MV-4-11 (cell line): ENCODE measurements at places on chromosomes 13 and 19.

- no peak for DNase-seq
Measured at GRCh38 chr13:73661687-73662425, 472.3 kb downstream of the KLF12 start.

GRCh38 chr13:111337741-111338140 lies 17.3 kb downstream of the TEX29 start:
- DNase-seq, result no peak

- no peak for DNase-seq
Measured at GRCh38 chr13:29704648-29705047, 109.2 kb upstream of the SLC7A1 start.

GRCh38 chr13:46906405-46906804 lies 9.6 kb upstream of the HTR2A start:
- DNase-seq, result no peak

- DNase-seq, result no peak
Measured at GRCh38 chr13:64758521-64759244, 2471.5 kb downstream of the PCDH9 start.

DNA sequence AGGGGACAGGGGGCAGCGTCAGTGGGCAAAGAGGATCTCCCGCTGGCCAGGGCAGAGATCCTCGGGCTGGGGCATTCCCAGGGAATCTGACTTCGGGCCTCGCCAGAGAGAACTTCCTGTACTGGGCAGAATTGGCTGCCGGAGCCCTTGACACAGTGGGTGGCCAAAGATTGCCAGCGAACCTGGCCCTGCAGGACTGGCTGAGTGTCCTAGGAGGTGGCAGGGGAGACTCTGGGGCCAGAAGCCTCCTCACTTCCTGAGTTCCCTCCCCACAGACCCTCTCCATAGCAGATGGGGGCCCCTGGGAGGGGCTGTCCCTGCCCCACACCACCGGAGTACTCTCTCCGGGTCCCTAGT lies 19.3 kb downstream of the DPP9 start:
- DNase-seq, result no peak

- no peak for DNase-seq
Measured at GRCh38 chr19:8595651-8596050, 14.9 kb downstream of the ADAMTS10 start.

- DNase-seq, result peak; percentile 42
Measured at GRCh38 chr19:2199215-2199614, 35.5 kb downstream of the DOT1L start.

DNA sequence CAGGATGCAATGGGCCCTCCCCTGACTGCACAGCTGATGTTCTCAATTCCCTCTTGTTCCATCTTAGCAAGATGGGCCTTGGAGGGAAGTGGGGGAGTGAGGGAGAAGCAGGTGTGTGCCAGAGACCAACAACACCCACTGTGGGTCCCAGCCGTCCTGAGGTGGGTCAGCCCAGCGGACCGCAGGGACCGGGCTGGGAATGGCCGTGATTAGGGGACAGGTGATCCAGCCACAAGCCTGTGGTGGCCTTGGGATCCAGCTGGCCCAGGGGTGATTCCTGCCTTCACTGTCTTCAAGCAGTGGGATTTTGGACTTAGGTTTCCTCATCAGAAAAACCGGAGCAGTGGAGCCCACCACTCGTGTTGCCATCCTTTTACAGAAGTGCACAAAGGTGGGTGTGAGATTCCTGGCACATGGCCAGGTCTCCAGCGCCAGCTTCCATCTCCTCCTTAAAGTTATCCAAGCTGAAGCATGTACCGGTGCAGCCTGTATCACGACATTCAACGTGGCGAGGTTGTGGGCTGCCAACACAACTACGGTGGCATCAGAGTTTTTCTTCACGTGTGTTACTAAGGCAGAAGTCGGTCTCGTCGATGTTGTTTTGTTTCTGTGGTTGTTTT lies 9.0 kb upstream of the ATP11A start:
- DNase-seq, result no peak

GRCh38 chr13:108915634-108916512 lies 286.5 kb downstream of the MYO16 start:
- DNase-seq, result peak; percentile 70

- DNase-seq, result no peak
Measured at GRCh38 chr19:58001895-58002369, 688 bp downstream of the ZNF606 start.

- DNase-seq, result peak; percentile 95
Measured at GRCh38 chr19:54451331-54451871, 2.4 kb downstream of the LENG8 start.

GRCh38 chr19:11269408-11269807 lies 7.1 kb upstream of the DOCK6 start:
- no peak for DNase-seq

DNA sequence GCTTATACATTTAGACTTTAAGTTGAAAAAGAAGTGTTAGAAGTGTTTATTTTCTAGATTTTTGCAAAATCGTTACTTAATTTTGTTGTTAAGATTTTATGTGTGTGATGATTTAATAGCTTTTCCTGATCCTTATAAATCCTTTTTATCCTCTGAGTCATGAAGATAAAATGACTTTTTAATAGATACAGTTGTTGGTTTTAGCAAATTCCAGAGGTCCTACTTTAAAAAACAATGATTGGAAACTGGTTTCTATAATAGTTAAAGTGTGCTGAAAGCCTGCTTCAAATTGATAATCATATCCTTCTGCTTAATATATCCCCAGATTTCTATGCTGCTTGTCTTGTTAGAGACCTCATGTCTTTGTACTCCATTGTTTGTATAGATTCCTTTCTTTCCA lies 39.0 kb downstream of the RNASEH2B start:
- no peak for DNase-seq

GRCh38 chr13:24541127-24541475 lies 28.5 kb upstream of the PARP4 start:
- no peak for DNase-seq

- DNase-seq, result no peak
Measured at GRCh38 chr13:44068737-44069136, 189.0 kb downstream of the LACC1 start.

DNA sequence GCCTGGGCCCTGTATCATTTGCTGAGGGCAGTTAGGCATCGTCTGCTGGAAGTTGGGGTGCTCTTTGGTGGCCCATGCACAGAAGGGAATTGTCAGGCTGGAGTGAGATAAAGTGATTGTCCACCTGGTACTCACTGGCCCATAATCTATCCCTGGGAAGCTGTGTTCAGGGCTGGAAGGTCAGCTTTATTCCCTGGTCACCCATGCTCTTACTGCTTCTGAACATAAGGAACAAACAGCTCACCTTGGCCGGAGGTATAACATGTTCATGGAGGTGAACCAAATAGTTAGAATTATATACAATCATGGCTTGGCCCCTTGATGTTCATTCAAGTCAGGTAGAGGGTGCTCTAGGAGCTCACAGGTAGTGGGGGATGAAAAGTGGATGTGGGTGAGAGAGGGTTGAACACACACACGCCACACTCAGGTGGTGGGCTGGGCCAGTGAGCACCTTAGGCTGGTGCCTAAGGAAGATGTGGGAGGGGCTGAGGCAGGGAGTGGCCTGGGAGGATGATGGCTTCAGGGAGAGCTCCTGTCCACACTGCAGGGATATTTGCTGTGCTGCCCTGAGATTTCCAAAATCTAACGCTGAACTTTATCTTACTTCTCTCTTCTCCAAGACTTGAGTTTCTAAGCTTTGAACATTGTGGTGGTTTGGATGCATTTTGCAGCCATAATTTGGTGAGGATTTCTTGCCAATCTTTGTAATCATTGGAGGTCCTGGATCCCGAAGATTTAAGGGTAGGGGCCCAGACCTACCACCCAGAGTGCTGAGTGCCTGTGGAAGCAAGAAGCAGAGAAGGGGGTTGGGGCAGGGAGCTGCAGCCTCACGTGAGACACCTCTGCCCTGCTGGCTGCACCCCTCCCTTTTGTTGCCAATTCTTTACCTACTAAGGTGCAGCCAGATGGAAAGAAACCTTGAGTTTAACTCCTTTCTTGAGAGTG lies 420.6 kb downstream of the ZNF536 start:
- DNase-seq, result no peak

- DNase-seq, result no peak
Measured at GRCh38 chr19:23762884-23763711, 4.4 kb upstream of the ZNF681 start.

GRCh38 chr19:7262470-7262869 lies 31.7 kb downstream of the INSR start:
- DNase-seq, result no peak

DNA sequence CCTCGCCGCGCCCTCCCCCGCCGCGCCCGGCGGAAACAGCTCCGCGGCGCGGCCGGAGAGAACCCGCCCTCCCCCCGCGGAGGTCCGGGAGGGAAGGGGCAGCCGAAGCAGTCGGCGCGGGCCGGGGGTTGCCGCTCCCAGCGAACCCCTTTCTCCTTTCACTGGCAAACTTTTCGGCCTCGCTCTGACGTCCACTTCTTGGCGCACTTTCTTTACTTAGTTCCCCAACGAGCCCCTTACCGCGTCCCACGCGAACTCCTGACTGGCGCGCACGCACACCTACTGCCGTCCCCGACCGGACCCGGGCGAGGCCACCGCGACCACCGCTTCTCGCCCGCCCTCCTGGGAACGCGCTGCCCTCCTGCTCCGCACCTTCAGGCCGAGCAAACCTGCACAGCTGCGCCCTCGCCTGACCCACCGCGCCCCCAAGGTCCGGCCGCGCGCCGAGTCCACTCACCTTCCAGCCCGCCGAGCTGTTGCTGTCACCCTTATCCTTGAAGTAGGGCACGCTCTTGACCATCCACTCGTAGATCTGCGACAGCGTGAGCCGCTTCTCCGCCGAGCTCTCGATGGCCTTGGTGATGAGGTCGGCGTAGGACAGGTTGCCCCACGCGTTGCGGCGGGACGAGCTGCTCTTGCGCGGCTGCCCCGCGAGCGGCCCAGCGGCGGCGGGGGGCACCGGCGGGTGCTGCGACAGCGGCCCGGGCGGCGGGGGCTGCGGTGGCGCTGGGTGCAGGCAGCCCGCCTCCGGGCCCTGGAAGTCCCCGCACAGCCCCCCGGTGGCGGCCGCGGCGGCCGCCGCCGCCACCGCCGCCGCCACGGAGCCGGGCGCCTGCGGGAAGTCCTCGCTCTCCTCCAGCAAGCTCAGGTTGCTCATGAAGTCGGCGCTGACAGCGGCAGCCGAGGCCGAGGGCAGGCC lies 1.1 kb downstream of the FOXO1 start:
- no peak for DNase-seq

GRCh38 chr13:83794583-83794982 lies 87.7 kb downstream of the SLITRK1 start:
- no peak for DNase-seq

DNA sequence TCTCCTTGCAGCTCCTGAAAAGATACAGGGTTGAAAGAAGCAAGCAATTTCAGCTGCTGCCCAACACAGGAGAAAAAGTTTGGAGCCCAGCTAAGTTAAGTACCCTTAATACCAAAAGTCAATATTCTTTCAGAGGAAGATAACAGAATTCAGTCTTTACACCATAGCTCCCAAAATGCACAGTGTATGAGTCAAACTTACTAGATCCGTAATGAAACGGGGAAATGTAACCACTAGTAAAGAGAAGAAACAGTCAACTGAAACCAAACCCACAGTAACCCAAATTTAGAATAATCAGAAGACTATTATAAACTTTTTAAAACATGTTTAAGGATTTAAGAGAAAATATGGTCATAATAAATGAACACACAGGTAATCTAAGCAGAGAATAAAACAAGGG lies 45.2 kb downstream of the SUCLA2 start:
- DNase-seq, result peak; percentile 72

DNA sequence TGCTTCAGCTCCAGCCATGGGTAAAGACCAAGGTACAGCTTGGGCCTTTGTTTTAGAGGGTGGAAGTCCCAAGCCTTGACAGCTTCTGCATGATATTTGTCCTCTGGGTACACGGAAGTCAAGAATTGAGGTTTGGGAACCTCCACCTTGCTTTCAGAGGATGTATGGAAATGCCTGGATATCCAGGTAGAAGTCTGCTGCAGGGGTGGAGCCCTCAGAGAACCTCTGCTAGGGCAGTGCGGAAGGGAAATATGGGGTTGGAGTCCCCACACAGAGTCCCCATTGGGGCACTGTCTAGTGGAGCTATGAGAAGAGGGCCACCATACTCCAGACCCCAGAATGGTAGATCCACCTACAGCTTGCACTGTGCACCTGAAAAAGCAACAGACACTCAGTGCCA lies 23.0 kb upstream of the MYO16 start:
- DNase-seq, result no peak

- no peak for DNase-seq
Measured at GRCh38 chr19:1000591-1001537, 645 bp downstream of the GRIN3B start.

DNA sequence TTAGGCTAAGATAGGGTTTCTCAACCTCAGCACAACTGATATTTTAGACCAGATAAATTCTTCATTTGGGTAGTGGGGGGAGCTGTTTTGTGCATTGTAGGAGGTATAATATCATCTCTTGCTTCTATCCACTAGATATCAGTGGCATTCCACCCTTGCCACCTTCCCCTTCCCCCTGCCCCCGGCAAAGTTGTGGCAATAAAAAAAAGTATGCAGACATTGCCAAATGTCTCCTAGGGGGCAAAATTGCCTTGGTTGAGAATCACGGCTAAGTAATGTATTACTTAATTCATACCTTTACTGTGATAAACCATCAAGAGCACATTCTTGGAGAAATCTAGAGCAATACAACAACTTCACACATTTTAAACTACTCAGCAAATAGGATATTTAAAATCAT lies 51.4 kb downstream of the UBL3 start:
- no peak for DNase-seq

- no peak for DNase-seq
Measured at GRCh38 chr19:1038978-1039645, 795 bp upstream of the ABCA7 start.

- peak; percentile 92 for DNase-seq
Measured at GRCh38 chr19:10603873-10604459, 16.9 kb upstream of the AP1M2 start.

GRCh38 chr19:2867025-2867991 lies at the start of gene ZNF556:
TSS of gene ZNF556 (plus strand) at chr19:2867335. CDS start at chr19:2867422, 87 bp downstream.
- DNase-seq, result peak; percentile 70

- DNase-seq, result no peak
Measured at GRCh38 chr13:28199089-28199488, 60.7 kb downstream of the PAN3 start.

DNA sequence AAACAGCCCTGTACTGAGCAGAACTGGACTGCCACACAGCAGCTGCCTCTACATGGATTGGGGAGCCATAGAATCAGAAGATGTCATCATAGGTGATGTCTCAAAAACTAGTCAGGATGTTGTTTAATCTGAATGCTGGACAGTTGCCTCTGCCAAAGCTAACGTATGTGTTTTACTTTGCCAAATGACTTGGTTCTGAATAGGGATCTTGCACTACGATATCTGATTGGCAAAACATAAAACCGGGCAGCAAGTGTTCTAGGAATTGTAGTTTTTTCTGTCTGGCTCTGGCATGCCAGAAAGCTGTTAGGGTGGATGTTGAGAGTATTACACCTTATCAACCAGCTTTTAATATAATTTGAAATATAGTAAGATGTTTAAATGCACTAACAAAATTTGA lies 645.9 kb downstream of the GPC5 start:
- DNase-seq, result no peak

- no peak for DNase-seq
Measured at GRCh38 chr13:40496035-40496810, 170.2 kb downstream of the FOXO1 start.

DNA sequence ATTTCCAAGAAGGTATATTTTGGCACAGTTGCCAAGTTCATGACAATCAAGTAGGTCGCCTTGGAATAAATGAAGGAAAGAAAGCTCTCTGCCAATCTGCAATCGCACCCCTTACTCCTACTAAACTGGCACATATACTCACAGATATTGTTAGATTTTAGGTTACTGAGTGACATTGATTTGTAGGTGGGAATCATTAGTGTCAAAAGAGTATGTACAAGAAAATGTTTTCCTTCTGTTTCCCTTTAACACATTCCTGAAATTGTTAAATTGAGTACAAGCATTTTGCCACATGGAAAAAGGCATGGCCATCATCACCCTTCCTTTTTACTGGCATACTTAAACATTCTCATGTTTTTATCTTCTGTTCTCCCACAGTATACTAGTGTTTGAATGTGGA lies 2868.3 kb upstream of the PCDH20 start:
- no peak for DNase-seq
